ENCODE measurements at places on chromosomes 11 and 22.

DNA sequence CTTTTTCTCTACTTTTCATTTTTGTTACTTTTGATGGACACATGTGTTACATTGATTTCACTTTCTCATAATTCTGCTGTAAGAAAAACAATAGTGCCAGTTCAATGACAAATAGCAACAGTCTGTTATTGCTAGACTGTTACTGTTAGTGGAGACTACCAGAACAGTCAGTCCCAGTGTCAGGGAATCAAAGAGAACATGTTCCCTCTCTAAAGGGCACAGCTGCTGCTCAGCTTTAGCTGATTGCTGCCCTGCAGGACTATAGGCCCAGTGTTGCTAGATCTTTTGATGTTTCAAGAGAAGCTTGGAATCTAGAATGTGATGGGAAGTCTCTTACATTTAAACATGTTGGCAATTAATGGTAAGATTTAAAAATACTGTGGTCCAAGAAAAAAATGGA is 3.4 kb downstream of the BIRC3 start:
- DNase-seq: no peak

GRCh38 chr22:30948930-30949342 is 19.6 kb downstream of the MORC2 start:
- DNase-seq: no peak

GRCh38 chr11:80388130-80388529 is 947.3 kb upstream of the TENM4 start:
- no peak for DNase-seq

GRCh38 chr11:109229682-109230081 is 192.3 kb upstream of the C11orf87 start:
- no peak for DNase-seq

DNA sequence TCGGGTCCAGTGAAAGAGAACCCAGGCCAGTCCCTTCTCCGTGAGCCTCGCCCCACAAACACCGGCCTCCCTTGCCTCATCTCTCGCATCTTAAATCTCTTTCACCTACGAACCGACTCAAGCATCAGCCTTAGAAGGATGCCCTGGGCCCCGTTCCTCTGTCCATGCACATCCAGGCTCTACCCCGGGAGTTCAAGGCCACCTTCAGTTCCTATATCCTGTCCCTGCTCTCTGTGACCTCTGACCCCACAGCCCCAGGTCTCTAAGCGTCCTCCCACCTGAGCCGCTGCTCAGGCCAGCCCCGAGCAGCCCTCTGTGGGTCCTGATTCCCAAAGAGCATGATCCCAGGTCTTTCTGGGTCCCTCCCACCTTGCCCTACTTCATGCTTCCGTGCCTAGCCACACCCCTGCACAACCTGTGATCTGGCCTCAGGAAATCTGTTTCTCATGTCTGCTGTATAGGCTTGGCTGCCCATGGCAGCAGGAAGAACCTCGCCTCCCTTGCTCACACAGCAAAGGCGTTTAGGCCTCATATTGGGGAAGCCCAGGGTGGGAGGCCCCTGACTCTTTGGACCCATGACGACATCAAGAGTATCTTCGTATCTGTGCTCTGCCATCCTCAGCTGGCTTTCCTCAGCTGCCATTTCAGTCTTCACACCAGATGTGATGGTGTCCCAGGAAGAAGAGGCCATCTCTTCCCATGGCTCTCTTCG is 77.5 kb upstream of the SEPTIN5 start:
- no peak for DNase-seq

GRCh38 chr11:59769111-59769510 is 13.9 kb downstream of the STX3 start:
- no peak for DNase-seq

DNA sequence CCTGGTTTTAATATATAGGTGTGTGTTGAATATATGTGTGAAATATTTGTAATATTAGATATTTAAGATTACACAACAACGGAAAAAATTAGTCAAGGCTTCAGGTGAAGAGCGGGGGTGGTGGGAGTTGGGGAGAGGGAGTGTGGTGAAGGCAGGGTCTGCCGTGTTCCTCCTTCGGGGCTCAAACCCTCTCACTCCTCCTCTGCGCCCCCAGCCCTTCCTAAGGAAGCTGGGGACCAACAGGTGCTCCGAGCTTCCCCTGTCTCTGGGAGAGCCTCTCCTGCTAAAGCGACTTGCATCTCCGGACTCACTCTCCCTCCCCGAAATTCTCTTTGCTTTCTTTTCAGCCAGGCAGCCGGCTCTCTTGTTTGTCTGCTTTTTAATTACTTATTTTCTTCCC is 960 bp upstream of the CADM1 start:
- no peak for DNase-seq

- DNase-seq: no peak
These were observed 76.5 kb downstream of the DHCR7 start for GRCh38 chr11:71371674-71372069.

DNA sequence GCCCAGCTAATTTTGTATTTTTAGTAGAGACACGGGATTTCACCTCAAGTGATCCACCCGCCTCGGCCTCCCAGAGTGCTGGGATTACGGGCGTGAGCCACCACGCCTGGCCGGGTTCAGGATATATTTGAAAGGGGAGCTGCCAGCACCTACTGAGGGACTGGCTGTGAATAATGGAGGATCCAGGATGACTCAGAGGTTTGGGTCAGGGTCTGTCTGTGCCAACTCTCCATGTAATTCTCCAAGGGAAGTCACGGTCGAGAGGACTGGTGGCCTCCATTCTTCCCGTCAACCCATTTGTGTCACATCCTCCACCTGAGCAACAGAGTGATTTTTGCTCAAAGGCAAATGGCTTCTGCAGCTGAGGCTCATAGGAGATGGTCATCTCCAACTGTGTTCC is 3.6 kb upstream of the ARRB1 start:
- DNase-seq: no peak

DNA sequence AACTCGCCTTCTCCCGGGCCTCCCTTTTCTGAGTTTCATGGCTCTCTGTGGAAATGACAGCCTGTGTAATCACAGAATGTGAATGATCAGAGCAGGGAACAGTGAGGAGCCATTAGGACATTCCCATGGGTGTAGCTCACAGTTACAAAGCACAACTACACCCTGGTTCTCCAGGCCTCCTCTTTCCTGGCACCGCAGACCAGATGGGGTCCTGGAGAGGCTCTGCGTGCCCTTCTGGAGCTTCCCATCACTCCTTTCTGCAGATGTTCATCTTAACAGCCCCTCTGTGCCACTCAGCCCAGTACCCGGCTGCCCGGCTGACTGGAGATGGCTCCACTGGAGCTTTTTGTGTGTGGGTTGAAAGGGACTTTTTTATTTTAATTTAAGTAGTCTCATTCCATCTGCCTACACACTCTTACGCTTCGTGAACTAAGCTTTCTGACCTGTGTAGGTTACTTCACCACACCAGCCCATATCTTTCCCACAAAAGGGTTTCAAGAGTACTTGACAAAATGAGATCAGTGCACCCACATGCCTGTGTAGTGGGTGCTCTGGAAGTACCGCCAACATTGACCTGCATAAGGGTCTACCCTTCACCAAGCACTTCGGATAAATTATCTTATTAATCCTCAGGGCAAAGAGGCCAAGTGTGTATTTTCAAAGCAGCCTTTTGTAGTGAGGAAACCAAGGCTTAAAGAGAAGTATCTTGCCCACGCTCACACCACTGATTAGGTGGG is 29.8 kb downstream of the SREBF2 start:
- DNase-seq: no peak

- no peak for DNase-seq
These were observed 274.4 kb downstream of the BLID start for GRCh38 chr11:121841487-121842191.

GRCh38 chr11:35933320-35933871 is 10.5 kb upstream of the LDLRAD3 start:
- DNase-seq: no peak

GRCh38 chr22:43988116-43988820 is 33.0 kb downstream of the SAMM50 start:
- DNase-seq: no peak

DNA sequence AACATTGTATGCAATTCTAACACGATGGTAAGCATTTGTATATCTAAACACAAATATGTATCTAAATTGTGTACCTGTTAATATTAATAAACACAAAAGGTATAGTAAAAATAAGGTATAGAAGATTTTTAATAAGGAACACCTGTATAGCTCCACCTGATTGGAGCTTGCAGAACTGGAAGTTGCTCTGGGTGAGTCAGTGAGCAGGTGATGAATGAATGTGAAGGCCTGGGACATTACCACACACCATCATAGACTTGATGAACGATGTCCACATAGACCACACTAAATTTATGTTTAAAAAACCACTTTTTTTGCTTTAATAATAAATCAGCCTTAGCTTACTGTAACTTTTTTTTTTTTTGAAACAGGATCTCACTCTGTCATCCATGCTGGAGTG is 97.6 kb upstream of the CLMP start:
- DNase-seq: no peak

DNA sequence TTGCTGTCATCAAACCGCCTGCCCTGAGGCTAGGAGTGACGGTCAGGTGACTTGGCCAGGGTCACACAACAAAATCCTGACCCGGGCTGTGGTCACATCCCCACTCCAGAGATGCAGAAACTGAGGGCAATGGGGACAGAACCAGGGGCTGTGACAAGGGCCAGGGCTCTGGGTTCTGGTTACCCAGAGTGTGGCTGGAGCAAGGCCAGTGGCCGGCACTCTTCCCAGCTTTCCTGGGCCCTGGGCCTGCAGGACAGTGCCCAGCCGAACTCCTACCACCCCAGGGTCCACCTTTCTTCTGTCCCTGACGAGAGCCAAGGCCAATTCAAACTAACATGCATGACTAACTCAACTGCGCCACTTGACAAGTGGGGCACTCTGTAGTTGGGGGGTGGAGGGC is 35.9 kb downstream of the ARVCF start:
- no peak for DNase-seq

DNA sequence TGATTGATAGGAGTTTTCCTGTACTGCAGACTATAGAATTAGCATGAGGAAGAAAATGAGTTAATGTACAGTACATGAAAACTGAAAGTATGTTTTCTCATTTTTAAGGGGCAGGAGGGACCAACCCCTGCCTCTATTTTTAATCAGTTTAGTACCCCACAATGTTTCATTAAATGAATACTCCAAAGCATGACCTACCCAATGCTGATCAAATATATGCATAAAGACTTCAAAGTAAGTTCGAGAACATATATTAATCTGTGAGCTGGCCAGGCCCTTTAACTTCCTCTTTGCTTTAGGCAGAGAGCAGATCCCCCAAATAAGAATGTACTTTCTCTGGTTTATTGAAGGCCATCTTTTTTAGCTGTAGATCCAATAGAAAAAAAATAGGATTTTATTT is 161.0 kb downstream of the FCHSD2 start:
- no peak for DNase-seq

DNA sequence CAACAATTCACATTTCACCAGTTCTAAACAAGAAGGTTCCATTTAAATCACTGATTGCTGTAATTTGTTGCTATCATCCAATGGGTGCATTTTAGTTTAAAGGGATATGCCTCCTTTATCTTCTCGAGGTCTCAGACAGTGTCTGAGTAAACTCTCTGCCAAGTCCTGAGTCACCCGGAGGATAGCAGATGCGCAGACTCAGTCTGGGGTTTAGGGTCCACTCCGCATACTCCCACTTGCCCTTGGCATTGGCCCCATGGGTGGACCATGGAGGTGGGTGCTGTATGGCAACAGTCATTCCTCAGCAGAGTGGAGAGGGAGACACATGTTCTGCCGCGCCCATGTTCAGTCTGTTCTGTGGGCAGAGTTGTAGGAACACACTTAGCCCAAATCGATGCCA is 65.4 kb upstream of the CRTAM start:
- DNase-seq: no peak

- DNase-seq: no peak
These were observed 64.8 kb downstream of the CADM1 start for GRCh38 chr11:115439385-115439784.

DNA sequence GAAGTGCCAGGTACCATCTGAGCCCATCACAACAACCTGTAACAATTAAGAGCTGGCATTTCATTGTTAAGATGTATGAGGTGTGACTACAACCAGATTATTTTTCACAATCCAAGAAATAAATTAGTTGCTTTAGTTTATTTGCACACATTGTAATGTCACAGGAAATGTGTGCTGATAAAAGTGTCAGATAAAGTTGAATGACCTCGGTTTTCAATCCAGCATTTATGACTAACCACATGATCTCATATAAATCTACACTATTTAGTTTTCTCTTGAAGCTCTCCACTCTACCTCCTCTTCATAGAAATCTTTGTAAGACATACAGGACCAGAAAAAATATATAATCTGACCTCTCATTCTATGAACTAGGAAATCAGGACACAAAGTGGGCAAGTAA is 166.2 kb downstream of the PGR start:
- DNase-seq: no peak

- DNase-seq: no peak
These were observed 1.7 kb downstream of the BAIAP2L2 start for GRCh38 chr22:38108561-38109319.

DNA sequence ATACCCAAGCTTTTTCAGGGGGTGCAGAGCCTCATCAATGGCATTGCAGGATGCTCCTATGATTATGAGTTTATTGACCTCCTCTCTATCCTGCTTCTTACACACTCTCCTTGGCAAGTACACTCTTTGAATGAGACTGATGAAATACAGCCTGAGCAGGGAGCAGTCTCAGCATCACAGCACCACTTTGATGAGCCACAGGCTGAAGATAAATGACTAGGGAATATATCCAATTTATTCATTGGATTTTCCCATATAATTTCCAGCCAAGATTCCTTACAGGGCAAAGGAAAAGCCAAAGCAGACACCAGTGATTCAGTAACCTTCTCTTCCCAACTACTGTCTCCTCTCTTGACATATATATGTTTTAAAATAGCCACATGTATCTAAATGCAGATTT is 79.2 kb downstream of the CASP12 start:
- no peak for DNase-seq

DNA sequence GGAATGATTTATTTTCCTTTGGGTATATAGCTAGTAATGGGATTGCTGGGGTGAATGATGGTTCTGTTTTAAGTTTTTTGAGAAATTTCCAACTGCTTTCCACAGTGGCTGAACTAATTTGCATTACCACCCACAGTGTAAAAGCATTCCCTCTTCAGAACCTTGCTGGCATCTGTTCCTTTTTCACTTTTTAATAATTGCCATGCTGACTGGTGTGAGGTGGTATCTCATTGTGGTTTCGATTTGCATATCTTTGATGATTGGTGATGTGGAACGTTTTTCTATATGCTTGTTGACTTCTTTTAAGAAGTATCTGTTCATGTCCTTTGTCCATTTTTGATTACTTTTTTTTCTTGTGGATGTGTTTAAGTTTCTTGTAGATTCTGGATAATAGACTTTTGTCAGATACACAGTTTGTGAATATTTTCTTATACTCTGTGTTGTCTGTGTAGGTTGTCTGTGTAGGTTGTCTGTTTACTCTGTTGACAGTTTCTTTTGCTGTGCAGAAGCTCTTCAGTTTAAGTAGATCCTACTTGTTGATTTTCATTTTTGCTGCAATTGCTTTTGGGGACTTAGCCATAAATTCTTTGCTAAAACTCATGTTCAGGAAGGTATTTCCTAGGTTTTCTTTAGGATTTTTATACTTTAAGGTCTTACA is 291.8 kb upstream of the DDI1 start:
- DNase-seq: no peak

DNA sequence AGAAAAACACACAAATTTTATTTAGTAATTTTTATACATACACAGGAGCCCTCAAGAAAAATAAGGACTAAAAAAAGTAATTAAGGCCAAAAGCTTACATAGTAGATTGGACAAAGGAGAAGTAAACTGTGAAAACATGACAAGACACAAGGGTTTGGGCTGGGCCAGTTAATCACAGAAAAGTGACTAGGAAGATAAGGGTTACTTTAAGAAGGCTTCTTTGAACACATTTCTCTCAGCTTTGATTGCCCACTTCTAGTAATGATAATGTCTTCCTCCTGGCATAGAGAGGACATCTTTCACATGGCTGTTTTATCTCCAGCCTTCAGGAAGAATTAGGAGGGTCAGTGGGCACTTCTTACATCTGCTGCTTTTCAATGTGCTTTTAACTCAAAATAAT is 3.4 kb downstream of the RNF141 start:
- no peak for DNase-seq

Measured in HT-29 (cell line).